Mesenchymal stem cell (in vitro differentiated cells and primary cell): ENCODE measurements at places on chromosomes 3 and 15.
A peak's percentile ranks its signal among the peaks of the same experiment; 100 is the strongest.

GRCh38 chr3:127037418-127037841, 54.5 kb downstream of the PLXNA1 start:
- DNase-seq = no peak

DNA sequence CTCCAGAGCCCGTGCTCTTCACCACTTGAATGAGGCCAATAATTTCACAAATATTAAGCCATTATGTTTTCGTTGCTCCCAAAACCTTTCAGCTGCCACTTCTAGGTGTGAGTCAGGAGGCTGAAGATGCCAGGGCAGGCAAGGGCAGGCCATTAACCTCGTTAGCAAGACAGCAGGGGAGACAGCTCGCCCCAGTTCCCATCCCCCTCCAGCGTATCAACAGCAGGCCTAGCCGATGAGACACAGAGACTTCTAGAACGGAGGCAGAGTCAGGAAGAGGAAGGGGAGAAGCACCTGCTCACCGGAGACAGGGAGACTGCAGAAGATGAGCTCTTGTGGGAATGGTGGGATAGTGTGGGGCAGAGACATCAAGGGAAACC, 28.0 kb upstream of the PLA2G4E start:
- DNase-seq = no peak

GRCh38 chr15:74664028-74664616, 31.7 kb downstream of the EDC3 start:
- DNase-seq = peak; percentile 79

- DNase-seq = no peak
Measured at GRCh38 chr3:186637686-186638085, 2.5 kb upstream of the FETUB start.

GRCh38 chr3:194343561-194343893, 7.6 kb downstream of the CPN2 start:
- no peak for DNase-seq
